Suppressor macrophage treated with lipopolysaccharide for 1 hour (primary cell): ENCODE measurements at places on chromosomes 16 and 17.

DNA sequence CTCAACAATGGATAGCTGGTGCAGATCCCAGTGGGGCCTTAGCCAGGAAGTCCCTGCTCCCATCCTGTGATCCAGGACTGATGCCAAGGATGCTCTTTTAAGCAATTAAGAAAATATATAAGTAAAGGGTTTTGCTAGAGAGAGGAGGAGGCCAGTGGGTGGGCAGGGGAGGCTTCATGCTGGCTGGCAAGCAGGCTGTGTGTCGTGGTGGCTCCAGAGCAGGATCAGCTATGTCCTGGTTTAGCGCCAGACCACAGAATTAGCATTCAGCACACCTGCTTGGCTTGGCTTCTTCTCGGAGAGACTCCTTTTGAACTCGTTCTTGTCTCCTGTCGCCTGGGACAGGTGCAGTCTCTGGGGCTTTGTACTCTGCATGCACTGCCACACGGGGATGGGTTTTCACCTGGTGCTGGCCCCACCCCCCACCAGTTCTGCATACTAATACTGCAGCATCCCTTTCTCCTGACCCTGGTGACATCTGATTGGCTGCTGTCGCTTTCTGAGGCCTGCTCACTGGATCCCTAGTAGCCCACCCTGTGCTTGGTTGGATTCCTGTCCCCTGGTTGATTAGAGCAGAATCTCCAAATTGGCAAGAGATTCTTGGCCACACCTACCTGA, 66.1 kb downstream of the PLD6 start:
- DNase-seq = no peak

GRCh38 chr17:66301367-66301863, 998 bp upstream of the PRKCA start:
- no peak for DNase-seq

- no peak for DNase-seq
These were observed 23.6 kb downstream of the METTL22 start for GRCh38 chr16:8645141-8645521.

DNA sequence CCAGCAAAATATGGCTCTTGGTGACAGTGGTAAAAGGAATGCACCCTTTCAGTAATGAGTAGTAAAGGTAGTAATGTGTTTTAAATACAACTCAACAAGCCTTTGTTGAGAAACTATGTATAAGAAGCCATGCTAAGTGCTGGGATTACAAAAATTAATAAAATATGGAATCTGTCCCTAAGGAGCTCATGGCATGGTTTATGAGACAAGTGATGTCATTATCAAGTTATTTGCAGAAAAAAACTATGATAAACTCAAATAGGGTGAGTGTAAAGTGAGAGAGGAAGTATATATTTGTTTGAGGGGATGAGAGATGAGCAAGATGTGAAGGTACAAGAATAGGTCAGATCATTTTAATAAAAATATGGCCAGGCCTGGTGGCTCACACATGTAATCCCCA, 76.9 kb downstream of the NF1 start:
- no peak for DNase-seq

- no peak for DNase-seq
These were observed 29.4 kb downstream of the SLC12A3 start for GRCh38 chr16:56894331-56894917.

DNA sequence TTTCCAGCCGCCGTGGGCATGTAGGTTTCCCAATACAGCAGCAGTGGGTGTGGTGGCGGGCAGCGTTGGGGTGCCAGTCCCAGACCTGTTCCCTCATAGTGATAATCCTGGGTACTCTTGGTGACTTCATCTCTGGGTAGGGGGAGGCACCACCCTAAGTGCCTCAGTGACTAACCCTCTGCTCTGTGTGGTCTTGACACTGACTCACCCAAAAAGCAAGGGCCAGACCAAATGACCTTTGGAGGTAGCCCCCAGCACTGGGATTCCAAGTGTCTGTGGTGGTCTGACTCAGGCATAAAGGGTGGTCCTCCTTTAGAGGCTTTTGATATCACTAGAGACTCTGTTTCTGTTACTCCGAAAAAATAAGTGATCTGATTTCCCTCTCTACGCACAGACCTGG, 908 bp downstream of the CALB2 start:
- no peak for DNase-seq

DNA sequence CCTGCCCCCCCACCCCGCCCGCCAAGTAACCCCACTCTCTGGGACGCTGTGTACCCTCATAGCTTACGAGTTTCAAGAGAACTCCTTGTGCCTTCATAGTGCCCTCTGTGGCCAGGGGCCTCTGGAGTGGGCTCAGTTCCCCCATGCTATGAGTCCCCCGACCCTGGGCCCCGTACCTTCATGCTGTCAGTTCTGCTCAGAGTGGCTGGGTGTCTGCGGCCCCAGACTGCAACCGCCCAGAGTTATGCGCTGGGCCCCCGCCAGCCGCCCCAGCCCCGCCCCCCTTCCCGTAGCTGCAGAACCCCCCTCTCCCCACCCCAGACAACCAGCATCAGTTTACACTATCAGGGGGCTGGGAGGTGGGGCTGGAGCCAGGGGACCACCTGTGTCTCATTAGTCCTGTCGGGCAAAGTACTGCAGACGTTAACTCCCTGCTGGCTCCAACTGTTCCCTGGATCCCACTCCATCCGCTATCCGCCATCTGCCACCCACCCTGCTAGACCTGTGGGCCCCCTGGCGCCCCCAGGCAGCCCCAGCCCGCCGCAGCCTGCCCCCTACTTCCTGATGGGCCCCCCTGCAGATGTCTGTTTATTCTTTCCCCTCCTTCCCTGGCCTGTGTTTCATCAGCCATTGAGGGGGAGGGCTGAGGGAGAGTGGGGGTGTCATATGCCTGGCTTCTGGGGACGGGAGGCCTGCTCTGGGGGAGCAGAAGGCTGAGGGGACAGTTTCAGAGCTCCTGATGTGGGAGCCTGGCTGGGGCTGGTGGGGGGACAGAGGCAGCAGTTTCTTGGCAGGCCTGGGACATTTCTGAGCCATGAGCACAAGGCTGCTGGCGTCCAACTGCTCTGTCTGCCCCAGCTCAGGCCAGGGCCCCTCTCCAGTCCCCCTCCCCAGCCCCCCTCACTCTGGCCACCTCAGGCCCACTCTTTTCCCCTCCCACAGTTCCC, at the start of gene MFAP4:
Gene MFAP4, minus strand, starts transcription at position 217 of the 947 bp plus-strand sequence. Its CDS starts 35 bp downstream, at position 182.
- no peak for DNase-seq

GRCh38 chr16:89827383-89828198, 684 bp upstream of the SPIRE2 start:
- DNase-seq = peak; percentile 18

DNA sequence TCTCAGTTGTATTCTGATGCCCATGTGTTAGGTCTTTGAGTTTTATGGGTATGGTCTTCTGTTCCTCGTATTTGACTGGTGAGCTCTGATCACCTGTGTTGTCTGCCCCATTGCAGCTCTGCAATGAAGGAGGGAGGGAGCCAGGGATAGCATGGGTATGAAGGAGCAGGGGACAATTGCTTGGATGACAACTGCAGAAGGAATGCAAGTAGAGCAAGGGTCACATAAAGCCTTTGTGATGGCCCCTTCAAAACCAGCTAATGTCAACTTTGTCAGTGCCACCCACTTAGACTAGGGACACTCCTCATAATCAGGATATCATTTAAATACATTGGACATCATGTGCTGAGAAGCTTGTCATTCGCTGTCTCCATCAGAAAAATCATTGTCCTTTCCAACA, 152.7 kb upstream of the MAF start:
- no peak for DNase-seq

GRCh38 chr16:52363082-52363481, 183.9 kb downstream of the TOX3 start:
- DNase-seq = no peak

- no peak for DNase-seq
These were observed 84.0 kb upstream of the TNRC6C start for GRCh38 chr17:77874303-77875050.

DNA sequence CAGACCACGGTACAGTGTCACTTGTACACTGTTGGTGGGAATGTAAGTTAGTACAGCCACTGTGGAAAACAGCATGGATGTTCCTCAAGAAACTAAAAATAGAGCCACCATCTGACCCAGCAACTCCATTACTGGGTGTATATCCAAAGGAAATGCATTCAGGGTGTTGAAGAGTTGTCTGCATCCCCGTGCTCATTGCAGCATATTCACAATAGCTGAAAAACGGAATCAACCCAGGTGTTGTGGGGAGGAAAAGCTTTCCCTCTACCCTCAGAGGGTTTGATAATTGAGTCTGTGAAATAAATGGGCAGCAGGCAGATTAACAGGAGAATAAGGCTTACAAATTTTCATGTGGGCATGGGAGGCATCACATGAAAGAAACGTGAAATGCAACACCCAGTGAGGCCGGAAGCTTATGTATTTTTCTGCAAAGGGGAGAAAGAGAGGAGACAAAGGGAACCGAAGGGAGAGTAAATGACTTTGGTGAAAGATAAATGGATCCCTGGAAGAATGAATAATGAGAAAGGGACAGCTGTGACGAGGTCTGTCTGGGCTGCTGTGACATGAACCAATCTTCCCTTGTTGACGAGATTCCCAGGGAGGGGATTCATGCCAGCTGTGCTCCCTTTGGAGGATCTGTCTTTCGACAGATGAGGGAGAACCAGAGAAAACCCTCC, 106.2 kb downstream of the KCNJ12 start:
- no peak for DNase-seq

DNA sequence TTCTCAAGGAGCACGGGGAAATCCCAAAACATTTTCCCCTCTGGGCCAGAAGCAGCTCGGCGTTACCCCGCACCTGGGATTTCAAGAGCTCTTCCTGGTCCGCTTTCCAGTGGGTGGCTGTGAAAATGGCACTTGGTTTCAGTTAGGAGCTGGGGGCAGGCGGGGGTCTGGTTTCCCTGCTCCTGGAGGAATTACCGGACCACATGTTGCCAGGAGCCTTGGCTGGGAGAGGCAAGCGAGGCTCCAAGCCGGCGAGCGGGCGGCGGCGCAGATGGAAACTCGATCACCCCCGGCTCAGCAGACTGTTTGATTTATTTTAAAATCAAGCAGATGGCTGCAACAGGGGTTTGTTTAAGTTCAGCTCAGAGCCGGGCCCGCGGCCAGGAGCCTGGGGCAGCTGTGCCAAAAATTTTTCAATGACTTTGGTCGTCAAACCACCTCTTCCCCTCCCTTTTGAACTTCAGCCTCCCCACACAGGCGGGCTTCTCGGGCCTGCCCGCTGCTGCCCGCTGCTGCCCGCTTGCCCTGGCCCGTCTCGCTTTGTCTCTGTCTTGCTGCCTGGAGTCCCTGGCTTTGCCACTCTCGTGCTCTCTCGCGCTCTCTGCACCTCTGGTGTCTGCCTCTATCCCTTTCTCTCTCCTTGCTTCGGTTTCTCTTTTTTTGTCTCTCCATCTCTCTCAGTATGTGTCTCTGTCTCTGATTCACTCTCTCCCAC, 108.0 kb upstream of the CIBAR2 start:
- DNase-seq = no peak

- no peak for DNase-seq
These were observed 44.8 kb upstream of the MYH10 start for GRCh38 chr17:8675306-8675705.

- DNase-seq = no peak
These were observed 167.3 kb upstream of the GSE1 start for GRCh38 chr16:85445779-85446222.

GRCh38 chr17:6721744-6722143, 8.6 kb upstream of the SLC13A5 start:
- DNase-seq = no peak

GRCh38 chr17:50125420-50125997, 4.5 kb downstream of the SAMD14 start:
- DNase-seq = no peak

- DNase-seq = peak; percentile 45
These were observed 202.6 kb downstream of the CYLD start for GRCh38 chr16:50944436-50944835.

GRCh38 chr17:74520790-74521480, 10.3 kb downstream of the CD300LB start:
- peak; percentile 99 for DNase-seq

GRCh38 chr17:77372444-77373298, 231.9 kb downstream of the SEC14L1 start:
- peak; percentile 69 for DNase-seq

DNA sequence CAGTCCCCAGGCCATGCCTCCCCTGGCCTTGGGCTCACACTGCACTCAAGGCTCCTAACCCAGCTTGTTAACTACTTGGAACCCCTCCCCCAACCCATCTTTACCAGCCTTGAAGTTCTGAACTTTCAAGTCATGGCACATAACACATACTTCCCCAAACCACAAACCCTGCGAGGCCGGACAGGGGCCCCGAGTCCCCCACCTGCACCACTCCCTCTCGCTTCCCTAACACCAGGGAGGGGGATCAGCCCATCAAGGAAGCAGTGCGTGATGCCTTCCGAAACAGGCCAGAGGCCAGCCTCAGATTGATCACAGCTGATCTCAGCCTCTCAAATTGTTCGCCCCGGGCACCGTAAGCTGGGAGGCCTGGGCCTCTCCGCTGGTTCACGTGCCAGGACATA, 3.0 kb upstream of the NLRC3 start:
- no peak for DNase-seq

DNA sequence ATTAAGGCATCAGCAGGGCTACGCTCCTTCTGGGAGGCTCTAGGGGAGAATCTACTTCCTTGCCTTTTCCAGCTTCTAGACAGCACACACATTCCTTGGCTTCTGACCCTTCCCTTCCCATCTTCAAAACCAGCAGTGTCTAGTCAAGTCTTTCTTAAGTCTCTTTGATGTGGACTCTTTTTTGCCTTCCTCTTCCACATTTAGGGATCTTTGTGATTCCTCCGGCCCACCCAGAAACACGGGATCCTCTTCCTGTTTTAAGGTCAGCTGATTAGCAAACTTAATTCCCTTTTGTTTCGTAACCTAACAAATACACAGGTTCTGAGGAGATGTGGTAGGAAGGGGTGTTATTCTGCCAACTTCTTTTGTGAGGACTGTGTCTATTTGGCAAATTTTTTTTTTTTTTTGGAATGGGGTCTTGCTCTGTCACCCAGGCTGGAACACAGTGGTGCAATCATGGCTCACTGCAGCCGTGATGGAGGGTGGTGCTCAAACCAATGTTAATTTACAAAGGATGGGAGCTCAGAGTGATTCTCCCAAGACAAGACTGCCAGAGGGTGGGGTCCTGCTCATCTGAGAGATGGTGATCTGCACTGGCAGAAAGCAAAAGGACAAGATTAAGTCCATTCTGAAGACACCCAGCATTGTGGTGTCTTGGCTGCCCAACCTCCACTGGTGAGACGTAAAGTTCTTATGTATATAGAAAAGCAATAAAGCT, 14.7 kb downstream of the KNOP1 start:
- DNase-seq = peak; percentile 57

DNA sequence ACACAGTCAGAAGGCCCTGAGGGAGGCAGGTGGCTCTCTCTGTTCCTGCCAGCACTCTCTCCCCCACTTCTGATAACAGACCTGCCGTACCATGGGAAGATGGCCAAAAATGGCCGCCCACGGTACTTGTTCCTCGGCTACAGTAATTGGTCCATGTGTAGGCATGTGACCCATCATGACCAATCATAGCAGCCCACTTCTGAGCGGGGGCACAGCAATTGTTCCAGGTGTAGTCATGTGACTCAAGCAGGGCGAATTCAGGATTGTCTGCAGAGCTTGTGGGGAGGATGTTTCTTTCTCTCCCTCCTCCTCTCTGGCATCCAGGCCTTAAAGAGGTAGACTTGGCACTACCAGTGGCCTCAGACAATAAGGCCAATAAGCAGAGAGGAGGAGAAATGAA, 250.4 kb downstream of the MRTFB start:
- no peak for DNase-seq

GRCh38 chr17:48605409-48605919, 678 bp upstream of the HOXB6 start:
- DNase-seq = no peak
